ENCODE measurements at places on chromosomes 3 and 15.

- DNase-seq: no peak
Observed at GRCh38 chr3:158896729-158897128, 94.9 kb downstream of the MFSD1 start.

GRCh38 chr3:66454464-66454859, 46.4 kb downstream of the LRIG1 start:
- no peak for DNase-seq

DNA sequence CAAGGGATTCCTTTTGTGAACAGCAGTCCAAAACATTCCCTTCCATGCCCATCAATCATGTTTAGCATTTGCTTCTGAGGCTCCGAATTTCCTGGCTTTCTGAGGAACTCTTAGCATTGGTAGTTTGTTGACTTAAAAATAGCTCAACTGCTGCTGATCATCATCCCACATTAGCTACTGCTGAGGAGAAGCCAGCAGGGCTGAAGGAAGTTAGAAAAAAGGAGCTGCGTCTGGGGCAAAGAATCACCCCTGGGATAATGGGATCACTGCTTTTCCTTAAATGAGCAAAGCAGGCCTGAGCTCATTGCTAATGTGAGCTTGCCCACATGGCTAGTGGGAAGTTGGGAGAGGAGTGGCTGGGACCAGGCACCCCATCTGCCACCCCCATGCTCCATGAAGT, 39.8 kb downstream of the CYP19A1 start:
- DNase-seq: no peak

GRCh38 chr15:66027268-66027805, 158.0 kb downstream of the RAB11A start:
- no peak for DNase-seq

- peak; percentile 11 for DNase-seq
Observed at GRCh38 chr15:47384341-47384740, 333.0 kb upstream of the SEMA6D start.

- DNase-seq: peak; percentile 78
Observed at GRCh38 chr3:195078891-195079440, 192.0 kb downstream of the XXYLT1 start.

All from NCI-H2171 (cell line).